ENCODE measurements at places on chromosomes 16 and 17. TPM values are rescaled to one million over a fixed set of nuclear protein-coding genes. Genes with fewer than 3 reads are reported as not detected.

The LYRM9 gene
- 5.8 TPM for total RNA-seq

The CLEC19A gene
- 3.4 TPM for total RNA-seq

The PTX4 gene
- total RNA-seq, result not detected

The RHBDF1 gene
- 70.7 TPM for total RNA-seq

The KRT24 gene
- total RNA-seq, result not detected

The CA4 gene
- total RNA-seq, result 3.0 TPM

The KDM6B gene
- total RNA-seq, result 60.3 TPM

The XYLT1 gene
- 21.4 TPM for total RNA-seq

The HOXB6 gene
- not detected for total RNA-seq

The HASPIN gene
- 15.3 TPM for total RNA-seq

The SERPINF2 gene
- 3.1 TPM for total RNA-seq

The MTMR4 gene
- total RNA-seq, result 44.8 TPM

The LPO gene
- 0.07 TPM for total RNA-seq

The RUNDC3A gene
- total RNA-seq, result 2.7 TPM

The FOXJ1 gene
- total RNA-seq, result 22.2 TPM

The UNKL gene
- 38.7 TPM for total RNA-seq

The CD300A gene
- total RNA-seq, result 28.2 TPM

The LRRC45 gene
- 35.1 TPM for total RNA-seq

The LGALS9C gene
- total RNA-seq, result not detected

The ASPA gene
- not detected for total RNA-seq

The CBFA2T3 gene
- 2.2 TPM for total RNA-seq

The ADCY9 gene
- 3.1 TPM for total RNA-seq

The USP36 gene
- total RNA-seq, result 54.9 TPM
